ENCODE measurements at places on chromosomes 2 and 18.

DNA sequence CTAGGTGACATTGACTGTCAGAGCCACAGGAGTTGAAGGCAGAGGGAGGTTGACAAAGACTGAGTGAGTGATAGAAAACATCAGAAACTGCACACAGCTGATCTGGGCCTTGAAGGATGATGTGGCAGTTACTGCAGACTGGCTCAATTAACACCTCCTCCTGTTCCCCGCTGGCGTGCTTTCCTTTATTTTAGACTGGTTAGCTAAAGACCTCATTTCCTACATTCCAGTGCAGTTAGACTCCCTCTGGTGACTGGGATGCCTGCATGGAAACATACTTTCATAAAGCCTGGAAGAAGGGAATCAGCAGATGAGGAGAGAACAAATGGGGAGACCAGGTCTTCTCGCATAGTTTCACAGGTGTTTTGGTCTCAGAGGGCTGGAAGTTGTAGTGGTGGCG, 7.1 kb downstream of the TPGS2 start:
- no peak for DNase-seq

- no peak for DNase-seq
Observed at GRCh38 chr2:28378679-28379584, 13.7 kb upstream of the FOSL2 start.

DNA sequence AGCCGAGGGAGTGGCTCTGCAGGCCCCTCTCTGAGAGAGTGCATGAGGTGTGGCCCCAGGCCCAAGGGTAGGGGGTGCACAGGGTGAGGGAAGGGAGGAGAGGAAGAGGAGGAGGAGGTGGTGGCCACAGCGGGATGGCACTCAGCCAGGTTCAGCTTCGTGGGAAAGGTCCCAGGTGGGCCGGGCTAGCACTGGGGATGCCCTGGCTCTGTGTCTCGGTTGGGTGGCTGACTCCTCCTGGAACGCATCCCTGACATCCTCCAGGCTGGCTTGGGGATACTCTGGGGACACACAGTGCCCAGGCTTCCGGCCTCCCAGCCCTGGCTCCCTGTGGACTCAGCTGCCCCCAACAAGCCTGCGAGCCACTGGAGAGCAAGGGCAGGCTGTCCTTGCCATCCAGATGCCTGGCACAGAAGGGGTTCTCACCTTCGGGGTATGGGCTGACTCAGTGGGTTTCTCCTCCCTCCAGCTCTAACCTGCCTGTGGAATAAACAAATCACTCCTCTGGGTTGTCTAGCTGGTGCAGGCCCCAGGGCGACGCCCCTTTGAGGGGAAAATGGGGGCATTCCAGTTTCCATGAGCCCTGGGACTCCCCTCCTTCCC, 582 bp upstream of the ZAP70 start:
- no peak for DNase-seq

GRCh38 chr2:175233135-175233719, 51.7 kb upstream of the ATP5MC3 start:
- no peak for DNase-seq

DNA sequence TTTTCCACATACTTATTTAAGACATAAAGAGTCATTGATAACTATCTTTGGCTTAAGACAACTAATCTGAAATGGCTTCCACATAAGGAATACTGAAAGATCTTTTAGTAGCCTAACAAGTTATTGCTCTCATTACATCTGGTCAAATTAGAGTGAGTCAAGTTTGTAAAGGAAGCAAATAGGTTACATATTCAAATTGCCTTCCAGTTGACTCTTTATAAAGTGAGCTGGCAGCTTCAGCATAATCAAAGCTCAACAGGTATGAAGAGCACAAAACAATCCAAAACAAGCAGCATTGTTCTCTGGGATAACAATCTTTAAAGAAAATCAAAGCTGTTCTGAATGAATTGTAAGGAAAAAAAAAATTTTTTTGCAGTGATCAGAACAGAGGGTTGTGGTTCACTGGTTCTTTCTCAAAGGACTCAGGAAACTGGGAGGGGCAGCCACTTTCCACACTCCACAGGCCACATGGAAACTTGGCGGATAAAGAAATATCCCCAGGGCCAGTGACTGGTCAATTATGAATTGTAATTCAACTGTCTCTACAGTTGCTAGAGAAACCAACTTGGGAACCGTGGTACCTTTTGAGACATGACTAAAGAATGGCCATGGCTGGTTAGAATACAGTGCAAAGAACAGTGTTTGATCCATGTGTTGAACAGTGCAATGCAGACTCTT, 369.3 kb upstream of the KCNH7 start:
- DNase-seq = no peak

Data from hypothalamus (tissue), 51 donors.